ENCODE measurements at places on chromosomes 13 and 19.

DNA sequence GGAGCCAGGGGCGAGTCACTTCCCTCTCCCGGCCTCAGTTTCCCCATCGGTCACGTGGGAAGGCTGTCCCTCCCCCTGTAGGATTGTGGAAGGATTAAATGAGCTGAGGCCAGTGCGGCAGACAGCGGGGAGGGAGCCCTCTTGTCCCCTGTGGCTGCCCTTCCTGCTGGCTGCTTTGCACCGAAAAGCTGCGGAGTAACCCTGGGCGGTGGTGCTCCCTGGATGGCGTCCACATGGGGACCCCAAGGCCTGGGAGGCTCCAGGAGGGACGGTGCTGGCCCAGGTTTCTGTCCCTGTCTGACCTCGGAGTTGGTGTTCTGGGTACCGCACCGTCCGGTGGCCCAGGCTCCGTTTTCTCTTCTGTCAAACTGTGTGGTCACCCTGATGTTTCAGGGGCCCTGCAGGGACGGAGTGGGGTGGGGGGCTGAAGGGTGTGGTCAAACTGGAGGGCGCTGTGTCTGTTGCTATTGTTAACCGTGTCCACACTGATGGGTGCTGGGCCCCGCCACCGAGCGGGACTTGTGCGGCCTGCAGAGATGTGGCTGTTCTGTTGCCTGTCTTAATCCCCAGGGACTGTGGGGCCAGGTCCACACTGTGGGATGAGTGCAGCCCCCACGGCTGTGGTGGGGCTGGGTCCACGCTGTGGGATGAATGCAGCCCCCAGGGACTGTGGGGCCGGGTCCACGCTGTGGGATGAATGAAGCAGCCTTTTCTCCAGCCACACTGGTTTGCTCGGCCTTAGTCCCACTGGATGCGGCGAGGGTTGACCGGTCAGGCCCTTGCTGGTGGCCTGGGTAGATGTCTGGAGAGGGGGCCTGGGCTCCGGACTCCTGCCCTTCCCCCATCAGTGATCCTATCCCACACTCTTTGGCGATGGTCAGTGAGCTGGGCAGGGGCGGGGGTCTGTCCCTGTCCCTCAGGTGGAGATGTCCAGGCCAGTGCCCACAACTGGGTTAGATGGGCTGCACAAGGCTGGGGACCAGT, 6.9 kb downstream of the GNA11 start:
- H3K4me1 ChIP-seq: peaks cover 6% of the 10 kb centered on the region
- no peak overlapping the region for H3K4me3 ChIP-seq
- no peaks in the 10 kb centered on the region for H3K27me3 ChIP-seq
- no peaks in the 10 kb centered on the region for H3K36me3 ChIP-seq

- no peaks in the 10 kb centered on the region for H3K27me3 ChIP-seq
- H3K27ac ChIP-seq: no peak overlapping the region
- no peak for DNase-seq
- no peaks in the 10 kb centered on the region for H3K4me1 ChIP-seq
- H3K36me3 ChIP-seq: peaks cover 6% of the 10 kb centered on the region
These were observed 28.1 kb downstream of the GPX4 start for GRCh38 chr19:1131718-1132551.

- no peaks in the 10 kb centered on the region for H3K36me3 ChIP-seq
- H3K4me3 ChIP-seq: no peak overlapping the region
- H3K27me3 ChIP-seq: no peaks in the 10 kb centered on the region
- DNase-seq: no peak
- H3K27ac ChIP-seq: no peak overlapping the region
- peaks cover 2% of the 10 kb centered on the region for H3K4me1 ChIP-seq
These were observed 24.1 kb upstream of the LGALS16 start for GRCh38 chr19:39631626-39632025.

DNA sequence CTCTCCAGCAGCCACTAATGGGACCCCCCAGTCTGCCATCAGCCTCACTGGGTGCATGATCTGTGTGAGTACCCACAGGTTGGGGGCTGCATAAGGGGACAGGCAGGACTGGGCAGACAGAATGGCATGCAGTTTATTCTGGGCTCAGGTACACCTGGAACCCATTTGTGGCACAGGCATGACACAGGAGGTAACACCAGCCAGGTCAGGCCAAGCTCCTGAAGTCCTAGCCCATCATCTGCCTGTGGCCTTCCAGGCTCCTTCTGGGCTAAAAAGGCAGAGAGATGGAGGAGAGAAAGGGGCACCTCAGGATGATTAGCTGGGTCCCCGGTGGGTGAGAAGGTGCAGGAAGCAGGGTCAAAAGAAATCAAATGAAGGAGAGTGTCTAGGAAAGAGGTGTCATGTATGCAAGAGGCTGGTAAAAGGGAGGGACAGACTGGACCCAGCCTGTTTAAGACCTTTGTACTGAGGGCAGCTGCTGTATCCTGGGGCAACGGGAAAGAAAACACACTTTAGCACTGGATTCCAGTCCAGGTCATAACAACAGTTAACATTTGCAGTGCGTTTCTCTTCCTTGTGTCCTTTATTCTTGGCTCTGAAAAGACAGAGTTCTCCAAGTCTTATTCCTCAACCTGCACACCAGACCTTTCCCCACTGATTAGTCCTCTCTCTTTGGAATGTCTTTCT, 20.2 kb upstream of the DGKH start:
- H3K27me3 ChIP-seq: no peaks in the 10 kb centered on the region
- no peaks in the 10 kb centered on the region for H3K36me3 ChIP-seq
- DNase-seq: no peak
- no peak overlapping the region for H3K27ac ChIP-seq
- no peaks in the 10 kb centered on the region for H3K4me1 ChIP-seq

DNA sequence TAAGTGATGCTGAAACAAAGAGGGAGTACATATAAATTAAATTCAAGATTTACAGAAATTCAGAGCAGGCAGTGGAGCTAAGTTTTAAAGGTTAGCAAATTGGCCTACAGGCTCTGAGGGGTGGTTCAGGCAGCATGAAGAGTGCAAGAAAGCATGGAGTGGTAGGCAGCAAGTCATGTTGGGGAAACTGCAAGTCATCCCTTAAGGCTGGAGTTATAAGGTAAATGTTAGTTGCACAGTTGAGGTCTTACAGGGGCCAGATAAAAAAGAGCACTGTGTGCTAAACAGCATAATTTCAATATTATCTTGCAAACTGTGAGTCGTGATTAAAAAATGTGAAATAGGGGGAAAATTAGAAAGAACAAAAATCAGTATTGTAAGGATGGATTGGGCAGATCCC, 106.2 kb downstream of the VWA8 start:
- H3K4me1 ChIP-seq: no peaks in the 10 kb centered on the region
- H3K27ac ChIP-seq: no peak overlapping the region
- H3K4me3 ChIP-seq: no peak overlapping the region
- no peaks in the 10 kb centered on the region for H3K36me3 ChIP-seq
- no peaks in the 10 kb centered on the region for H3K27me3 ChIP-seq

- H3K27me3 ChIP-seq: no peaks in the 10 kb centered on the region
- DNase-seq: no peak
- no peaks in the 10 kb centered on the region for H3K4me1 ChIP-seq
- H3K4me3 ChIP-seq: no peak overlapping the region
- H3K36me3 ChIP-seq: no peaks in the 10 kb centered on the region
These were observed 4.2 kb upstream of the OR7G3 start for GRCh38 chr19:9130965-9131364.

DNA sequence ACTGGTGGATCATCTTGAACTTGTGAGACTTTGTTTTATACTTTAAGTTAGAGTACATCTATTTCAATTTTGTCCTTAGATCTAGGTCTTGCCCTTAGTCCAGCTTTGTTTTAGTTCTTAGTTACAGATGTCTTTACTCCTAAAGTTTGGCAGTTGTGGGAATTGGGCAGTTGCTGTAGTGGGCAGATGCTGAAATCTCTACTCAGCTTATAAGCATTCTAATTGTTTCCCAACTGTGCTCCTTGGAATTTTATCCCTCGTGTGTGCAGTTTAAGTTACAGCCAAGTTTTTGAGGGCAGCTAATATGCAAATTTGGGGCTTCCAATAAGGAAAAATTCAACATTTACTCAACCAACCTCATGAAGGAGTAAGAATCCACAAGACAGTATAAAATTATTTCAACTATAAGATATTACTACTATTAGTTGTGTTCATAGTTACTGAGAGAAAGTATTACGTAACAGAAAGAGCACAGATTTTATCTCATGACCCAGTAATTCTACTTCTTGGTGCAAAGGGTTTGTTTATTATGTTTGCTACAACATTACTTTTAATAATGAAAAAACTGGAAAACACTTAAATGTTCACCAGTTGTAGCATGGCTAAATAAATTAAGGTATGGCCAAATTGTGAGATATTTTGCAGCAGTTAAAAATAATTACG, 32.9 kb downstream of the CCDC122 start:
- H3K27me3 ChIP-seq: no peaks in the 10 kb centered on the region
- no peak overlapping the region for H3K27ac ChIP-seq
- H3K36me3 ChIP-seq: no peaks in the 10 kb centered on the region
- no peaks in the 10 kb centered on the region for H3K4me1 ChIP-seq
- H3K4me3 ChIP-seq: no peak overlapping the region

DNA sequence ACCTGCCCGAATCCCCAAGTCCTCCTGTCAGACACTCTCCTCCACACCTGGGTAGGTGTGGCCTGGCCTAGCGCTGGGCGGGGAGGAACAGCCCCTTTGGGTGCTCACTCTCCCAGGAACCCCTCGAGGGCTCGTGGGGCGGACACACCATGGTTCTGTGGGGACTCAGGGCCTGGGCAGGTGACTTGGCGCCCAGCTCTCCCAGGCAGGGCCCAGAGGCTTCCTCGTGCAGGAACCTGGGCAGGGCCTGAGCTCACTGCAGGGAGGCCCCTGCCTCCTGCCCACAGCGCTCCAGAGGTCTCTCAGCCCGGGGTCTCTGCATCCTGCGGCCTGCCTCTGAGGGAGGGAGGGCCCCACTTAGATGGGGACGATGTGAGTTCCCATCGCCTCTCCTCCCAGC, 11.9 kb downstream of the LSM4 start:
- H3K27ac ChIP-seq: no peak overlapping the region
- DNase-seq: no peak
- no peaks in the 10 kb centered on the region for H3K27me3 ChIP-seq
- H3K36me3 ChIP-seq: peaks cover 64% of the 10 kb centered on the region

Data from H1 (cell line).